ENCODE measurements at places on chromosomes 3 and 15.
A peak's percentile ranks its signal among the peaks of the same experiment; 100 is the strongest.

DNA sequence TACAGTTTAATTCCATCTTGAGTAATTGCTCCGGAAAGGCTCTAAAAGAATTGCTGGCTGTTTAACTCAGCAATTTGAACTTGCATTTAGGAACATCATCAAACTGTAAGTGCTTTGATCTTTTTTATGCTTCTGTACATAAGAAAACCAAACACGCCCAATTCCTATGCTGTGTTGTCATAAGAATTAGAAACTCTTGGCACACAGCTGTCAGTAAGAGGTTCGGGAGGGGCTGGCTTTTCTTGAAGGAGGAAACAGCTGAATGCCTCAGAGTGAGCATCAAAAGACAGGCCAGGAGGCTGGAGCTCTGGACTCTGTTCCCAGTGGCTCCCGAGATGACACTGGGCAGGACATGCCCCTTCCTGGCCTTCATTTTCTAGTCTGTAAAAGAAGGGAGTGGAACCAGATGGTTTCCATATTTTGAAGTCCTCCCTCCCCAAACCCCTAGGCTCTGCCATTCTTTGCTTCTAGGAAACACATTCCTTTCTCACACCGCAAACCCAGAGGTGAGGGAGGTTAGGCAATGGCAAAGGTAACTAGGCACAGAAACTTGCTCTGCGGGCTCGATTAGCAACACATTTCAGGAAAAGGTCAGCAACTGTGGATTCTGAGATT, 73.7 kb upstream of the DLG1 start:
- peak; percentile 38 for DNase-seq

GRCh38 chr3:27720899-27721716, 1.0 kb downstream of the EOMES start:
- no peak for DNase-seq

DNA sequence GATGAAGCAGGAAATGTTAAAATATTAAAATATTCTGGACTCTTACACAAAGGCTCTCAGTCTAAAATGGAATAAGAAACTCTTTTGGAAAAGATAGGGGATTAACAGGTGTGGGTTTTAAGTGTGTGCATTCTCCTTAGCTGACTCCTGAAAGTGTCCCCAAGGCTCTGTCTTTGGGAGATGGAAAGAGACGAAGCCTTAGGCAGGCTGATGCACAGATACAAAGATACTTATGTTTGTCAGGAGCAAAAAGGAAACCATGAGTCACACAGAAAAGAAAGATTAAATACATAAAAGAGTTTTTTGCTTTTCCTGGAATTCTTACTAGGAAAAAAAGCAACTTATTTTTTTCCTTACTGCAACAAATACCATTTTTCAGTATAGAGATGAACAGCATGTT, 23.8 kb upstream of the ABI3BP start:
- DNase-seq: no peak

- DNase-seq: no peak
Observed at GRCh38 chr15:45117308-45118130, 3.4 kb downstream of the DUOXA2 start.

GRCh38 chr3:31354373-31354772, 178.4 kb upstream of the STT3B start:
- no peak for DNase-seq

DNA sequence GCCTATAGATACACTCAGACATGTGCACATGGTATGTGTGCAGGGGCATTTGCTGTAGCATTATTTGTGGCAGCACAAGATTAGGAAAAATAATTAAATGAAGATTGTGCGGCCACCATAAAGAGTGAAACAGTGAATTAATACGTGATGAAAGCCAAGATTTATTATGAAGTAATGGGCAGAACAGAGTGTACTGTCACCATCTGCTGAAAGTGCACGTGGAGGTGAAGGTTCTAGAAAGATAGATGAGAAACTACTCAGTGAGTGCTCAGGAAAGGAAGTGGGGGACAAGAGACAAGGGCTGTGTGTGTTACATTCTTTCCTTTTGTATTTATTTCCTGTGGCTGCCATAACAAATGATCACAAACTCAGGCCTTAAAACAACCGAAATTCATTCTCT, 246.1 kb upstream of the ATP10A start:
- DNase-seq: no peak

DNA sequence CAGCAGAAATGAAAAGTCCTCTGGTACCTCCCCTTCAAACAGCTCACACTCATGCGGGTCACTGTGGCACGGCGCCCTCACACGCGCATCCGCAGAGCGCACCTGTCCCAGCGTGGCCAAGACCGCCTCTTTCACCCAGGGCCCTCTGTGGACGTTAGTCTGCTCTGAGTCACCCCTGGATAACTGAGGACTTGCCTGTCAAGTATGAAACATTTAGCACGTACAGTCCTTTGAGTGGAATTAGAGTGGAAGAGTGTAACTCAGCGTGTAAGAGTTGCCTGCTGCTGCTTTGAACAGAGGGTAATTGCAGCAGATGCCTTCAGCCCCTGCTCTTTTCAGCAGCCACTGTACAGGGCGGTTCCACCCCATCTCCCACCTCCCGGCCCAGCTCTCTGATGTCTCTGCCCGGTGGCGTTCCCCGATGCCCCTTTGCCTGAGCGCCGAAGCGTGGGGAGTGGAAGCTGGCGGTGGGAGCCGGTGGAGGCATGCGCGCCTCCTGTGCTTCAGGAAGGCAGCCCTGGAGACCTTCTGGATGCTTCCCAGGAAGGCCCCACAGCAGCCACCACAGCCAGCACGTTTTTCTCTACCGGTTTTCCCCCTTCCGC, 23.0 kb downstream of the CPN2 start:
- DNase-seq: no peak

DNA sequence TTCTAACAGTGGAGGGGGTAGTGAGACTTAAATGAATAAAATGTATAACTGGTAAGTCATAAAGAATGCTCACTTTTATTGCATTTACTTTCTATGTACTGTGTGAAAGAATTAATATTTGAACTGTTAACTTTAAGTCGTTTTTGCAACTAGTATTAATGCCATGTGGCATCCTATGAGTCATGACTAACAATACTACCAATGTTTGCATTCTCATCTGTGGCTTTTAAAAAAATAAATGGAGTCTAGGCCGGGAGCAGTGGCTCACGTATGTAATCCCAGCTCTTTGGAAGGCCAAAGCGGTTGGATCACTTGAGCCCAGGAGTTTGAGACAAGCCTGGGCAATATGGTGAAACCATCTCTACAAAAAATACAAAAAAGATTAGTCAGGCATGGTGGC, 5.2 kb downstream of the C3orf49 start:
- no peak for DNase-seq

- DNase-seq: no peak
Observed at GRCh38 chr3:49533031-49533430, 21.2 kb upstream of the BSN start.

DNA sequence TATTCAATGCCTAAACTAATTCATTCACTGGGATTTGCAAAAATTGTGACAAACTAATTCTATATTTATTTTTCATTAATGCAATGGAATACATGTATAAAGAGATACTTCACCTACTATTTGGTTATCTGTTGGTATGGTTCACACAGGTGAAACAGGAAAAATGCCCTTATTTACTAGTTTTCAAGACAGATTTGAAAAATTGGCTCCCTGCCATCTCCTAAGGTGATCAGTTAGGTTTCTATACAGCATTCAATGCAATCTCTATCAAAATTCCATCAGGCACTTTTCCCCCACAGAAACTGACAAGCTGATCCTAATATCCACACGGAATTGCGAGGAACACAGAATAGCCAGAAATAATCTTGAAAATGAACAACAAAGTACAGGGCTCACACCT, 101.1 kb downstream of the DLG1 start:
- DNase-seq: no peak

- DNase-seq: no peak
Observed at GRCh38 chr3:125402639-125403038, 27.5 kb upstream of the ZNF148 start.

Data from Panc1 (cell line).